ENCODE measurements at places on chromosomes 7 and 10.

GRCh38 chr7:23075571-23075970, 30.0 kb upstream of the KLHL7 start:
- no peak for DNase-seq

DNA sequence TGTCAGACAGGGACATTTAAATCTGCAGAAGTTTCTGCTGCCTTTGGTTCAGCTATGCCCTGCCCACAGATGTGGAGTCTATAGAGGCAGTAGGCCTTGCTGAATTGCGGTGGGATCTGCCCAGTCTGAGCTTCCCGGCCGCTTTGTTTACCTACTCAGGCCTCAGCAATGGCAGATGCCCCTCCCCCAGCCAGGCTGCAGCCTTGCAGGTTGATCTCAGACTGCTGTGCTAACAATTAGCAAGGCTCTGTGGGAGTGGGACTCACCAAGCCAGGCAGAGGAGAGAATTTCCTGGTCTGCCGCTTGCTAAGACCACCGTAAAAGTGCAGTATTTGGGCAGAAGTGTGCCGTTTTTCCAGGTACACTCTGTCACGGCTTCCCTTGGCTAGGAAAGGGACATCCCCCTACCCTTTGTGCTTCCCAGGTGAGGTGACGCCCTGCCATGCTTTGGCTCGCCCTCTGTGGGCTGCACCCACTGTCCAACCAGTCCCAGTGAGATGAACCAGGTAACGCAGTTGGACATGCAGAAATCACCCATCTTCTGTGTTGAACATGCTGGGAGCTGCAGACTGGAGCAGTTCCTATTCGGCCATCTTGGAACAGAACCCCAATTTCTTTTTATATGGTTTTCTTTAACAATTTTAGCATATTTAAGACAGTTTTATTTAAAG, 28.4 kb upstream of the VWDE start:
- DNase-seq, result no peak

GRCh38 chr10:103663802-103664201, 170.3 kb downstream of the NEURL1 start:
- no peak for DNase-seq

GRCh38 chr10:61869041-61869675, 32.3 kb upstream of the ARID5B start:
- DNase-seq, result no peak

GRCh38 chr7:150975536-150976319, 2.4 kb downstream of the KCNH2 start:
- no peak for DNase-seq

Measured in central memory CD8-positive, alpha-beta T cell (primary cell).